Metanephros (tissue), 2 donors: ENCODE measurements at places on chromosomes 6 and 20. TPM values are rescaled to one million over a fixed set of nuclear protein-coding genes. Genes with fewer than 3 reads are reported as not detected.

PTK7 gene
- 252 TPM for total RNA-seq

MMUT gene
- 27.7 TPM for total RNA-seq

C6orf163 gene
- total RNA-seq = 6.2 TPM

SOX18 gene
- 20.5 TPM for total RNA-seq

BRPF3 gene
- total RNA-seq = 27.7 TPM

RSPH4A gene
- 1.9 TPM for total RNA-seq

HCK gene
- 11.8 TPM for total RNA-seq

FAM83B gene
- 13.4 TPM for total RNA-seq

EDN3 gene
- 6.8 TPM for total RNA-seq

FILIP1 gene
- total RNA-seq = 7.6 TPM

KIF6 gene
- total RNA-seq = 2.2 TPM

TRAM2 gene
- 18.8 TPM for total RNA-seq

BPIFB6 gene
- total RNA-seq = not detected

BCAS1 gene
- 3.3 TPM for total RNA-seq

PDYN gene
- 0.12 TPM for total RNA-seq
